NK-92 treated with Interleukin-12 subunit alpha and Interleukin-12 subunit beta, amount 100 ng/mL, for 24 hours (cell line): ENCODE measurements at places on chromosomes 1 and 21.

- DNase-seq = no peak
These were observed 117.0 kb downstream of the CLEC20A start for GRCh38 chr1:178379807-178380206.

DNA sequence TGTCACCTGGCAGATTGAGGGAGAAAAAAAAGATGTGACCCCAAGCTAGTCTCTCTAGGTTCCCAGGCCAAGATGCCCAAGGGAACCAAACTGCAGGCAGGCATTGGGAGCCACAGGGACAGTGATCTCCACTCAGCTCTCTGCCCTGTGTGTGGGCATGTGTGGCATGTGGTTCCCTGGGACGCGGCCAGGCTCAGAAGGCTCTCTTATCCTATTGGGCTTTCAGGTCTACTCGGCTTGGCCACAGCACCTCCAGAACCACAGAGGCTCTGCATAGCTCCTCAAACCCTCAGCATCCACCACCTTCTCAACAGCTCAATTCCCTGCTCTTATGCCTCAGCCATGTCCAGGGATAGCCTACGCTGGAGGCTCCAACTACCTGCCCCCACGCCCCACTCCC lies 22.0 kb downstream of the IQGAP3 start:
- no peak for DNase-seq

GRCh38 chr1:245894843-245895242 lies 612.2 kb downstream of the SMYD3 start:
- DNase-seq = no peak

GRCh38 chr21:29221253-29221744 lies 77.4 kb upstream of the BACH1 start:
- no peak for DNase-seq

GRCh38 chr1:212549503-212550017 lies 59.0 kb upstream of the ATF3 start:
- no peak for DNase-seq
